Fibroblast of mammary gland (primary cell): ENCODE measurements at places on chromosomes 16 and 17.

DNA sequence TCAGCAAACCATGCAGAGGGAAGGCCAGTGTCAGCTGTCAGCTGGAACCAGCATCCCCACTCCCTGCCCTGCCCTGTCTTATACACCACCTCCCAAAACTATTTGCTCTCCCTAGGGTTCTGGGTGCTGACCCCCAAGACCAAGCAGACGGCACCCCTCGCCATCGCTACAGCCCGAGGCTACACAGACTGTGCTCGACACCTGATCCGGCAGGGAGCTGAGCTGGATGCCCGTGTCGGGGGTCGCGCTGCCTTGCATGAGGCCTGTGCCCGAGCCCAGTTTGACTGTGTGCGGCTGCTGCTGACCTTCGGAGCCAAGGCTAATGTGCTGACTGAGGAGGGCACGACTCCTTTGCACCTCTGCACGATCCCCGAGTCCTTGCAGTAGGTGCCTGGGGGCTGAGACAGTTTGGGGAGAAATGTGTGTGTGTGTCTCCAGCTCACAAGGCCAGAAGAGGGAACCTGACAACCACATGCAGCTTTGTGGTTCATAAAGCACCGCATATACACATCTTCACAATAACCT lies 1.5 kb downstream of the ASB16 start:
- no peak for DNase-seq

- no peak for DNase-seq
These were observed 44.0 kb downstream of the HNF1B start for GRCh38 chr17:37700881-37701280.

GRCh38 chr17:11690681-11691080 lies 92.4 kb downstream of the DNAH9 start:
- no peak for DNase-seq

DNA sequence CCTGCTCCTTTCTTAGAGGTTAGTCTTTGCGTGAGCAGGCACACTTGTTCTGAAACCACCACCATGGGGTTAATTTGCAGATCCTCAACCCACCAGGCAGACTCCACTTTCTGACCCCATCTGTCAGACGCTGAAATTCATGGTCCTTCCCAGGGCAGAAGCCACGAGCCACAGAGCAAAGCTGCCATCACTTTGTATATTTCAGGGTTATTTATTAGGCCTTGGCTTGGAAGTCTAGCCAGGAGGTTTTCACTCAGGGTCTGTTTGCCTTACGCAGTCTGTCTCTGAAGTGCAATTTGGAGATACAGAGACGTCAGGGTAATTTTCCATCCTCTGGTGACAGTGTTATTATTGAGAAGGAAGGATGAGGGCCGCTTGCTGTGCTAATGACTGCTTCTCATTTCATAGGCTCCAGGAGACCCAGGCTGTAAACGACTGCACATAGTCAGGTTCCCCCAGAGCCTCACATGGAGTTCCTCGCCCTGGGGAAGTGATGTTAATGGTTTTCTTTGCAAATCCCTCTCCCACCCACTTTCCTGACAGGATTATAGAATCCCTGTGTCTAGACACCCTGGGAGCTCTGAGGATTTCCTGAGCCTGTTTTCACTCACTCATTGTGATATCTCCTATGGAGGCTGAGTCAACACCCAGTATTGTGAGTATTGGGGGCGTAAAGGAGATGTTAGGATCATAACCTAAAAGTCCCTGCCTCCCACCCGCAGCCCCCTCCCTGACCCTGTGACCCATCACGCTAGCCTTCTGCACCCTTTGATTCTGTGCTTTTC lies 269.0 kb downstream of the ABCC12 start:
- DNase-seq = no peak

- DNase-seq = no peak
These were observed 80.3 kb upstream of the LHX1 start for GRCh38 chr17:36856903-36857381.

DNA sequence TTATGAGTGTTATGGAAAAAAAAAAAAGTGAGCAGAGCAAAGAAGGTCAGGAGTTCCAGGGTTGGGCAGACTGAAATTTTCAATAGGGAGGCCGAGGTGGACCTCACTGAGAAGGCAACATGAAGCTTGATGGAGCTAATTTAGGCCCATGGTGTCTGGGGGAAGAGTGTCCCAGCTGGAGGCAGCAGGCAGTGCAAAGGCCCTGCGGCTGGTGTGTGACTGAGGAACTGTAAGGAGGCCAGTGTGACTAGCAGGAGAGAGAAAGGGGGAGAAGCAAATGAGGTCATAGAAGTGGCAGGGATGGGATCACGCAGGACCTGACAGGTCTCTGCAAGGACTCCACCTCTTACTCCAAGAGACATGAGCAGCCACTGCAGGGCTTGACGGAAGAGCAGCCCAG lies 10.2 kb downstream of the ARHGEF15 start:
- no peak for DNase-seq
